Pulmonary artery endothelial cell (primary cell): ENCODE measurements at places on chromosomes 6 and 20. TPM values are rescaled to one million over a fixed set of nuclear protein-coding genes. Genes with fewer than 3 reads are reported as not detected.

The SOX18 gene
- 11.1 and 27.3 TPM in 2 replicates for total RNA-seq

The CGA gene
- total RNA-seq, result not detected in 2 replicates

The GJA10 gene
- not detected in 2 replicates for total RNA-seq

The BPIFB2 gene
- total RNA-seq, result not detected in 2 replicates

The LIN28B gene
- total RNA-seq, result not detected in 2 replicates

The ADTRP gene
- 5.9 and 13.2 TPM in 2 replicates for total RNA-seq

The COL9A1 gene
- total RNA-seq, result not detected in 2 replicates

The TSPO2 gene
- total RNA-seq, result not detected in 2 replicates

The GINS1 gene
- total RNA-seq, result 20.0 and 34.6 TPM in 2 replicates
